ENCODE measurements at places on chromosomes 11 and 22.
A peak's percentile ranks its signal among the peaks of the same experiment; 100 is the strongest.

- no peak for DNase-seq
Observed at GRCh38 chr11:80082406-80082805, 641.6 kb upstream of the TENM4 start.

DNA sequence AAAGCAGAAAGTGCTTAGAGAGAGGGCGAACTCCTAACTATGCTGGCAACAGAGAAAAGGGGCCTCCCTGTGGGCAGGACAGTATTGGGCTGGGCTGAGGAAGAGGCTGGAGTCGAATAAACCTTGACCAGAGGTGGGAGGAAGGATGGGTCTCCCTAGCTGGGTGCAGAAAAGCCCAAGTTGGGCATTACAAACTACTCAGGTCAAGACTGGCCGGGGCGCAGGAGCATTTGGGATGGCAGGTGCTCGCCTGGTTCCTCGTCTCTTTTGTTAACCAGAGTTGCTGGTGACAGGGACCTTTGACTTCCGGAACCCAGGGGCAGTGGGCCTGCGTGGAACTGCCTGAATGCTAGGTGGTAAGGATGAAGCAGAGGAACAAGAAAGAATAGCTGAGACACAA is 80.3 kb upstream of the SHISAL1 start:
- DNase-seq = peak; percentile 15

- DNase-seq = no peak
Observed at GRCh38 chr11:45224766-45225165, 61.4 kb downstream of the SYT13 start.

DNA sequence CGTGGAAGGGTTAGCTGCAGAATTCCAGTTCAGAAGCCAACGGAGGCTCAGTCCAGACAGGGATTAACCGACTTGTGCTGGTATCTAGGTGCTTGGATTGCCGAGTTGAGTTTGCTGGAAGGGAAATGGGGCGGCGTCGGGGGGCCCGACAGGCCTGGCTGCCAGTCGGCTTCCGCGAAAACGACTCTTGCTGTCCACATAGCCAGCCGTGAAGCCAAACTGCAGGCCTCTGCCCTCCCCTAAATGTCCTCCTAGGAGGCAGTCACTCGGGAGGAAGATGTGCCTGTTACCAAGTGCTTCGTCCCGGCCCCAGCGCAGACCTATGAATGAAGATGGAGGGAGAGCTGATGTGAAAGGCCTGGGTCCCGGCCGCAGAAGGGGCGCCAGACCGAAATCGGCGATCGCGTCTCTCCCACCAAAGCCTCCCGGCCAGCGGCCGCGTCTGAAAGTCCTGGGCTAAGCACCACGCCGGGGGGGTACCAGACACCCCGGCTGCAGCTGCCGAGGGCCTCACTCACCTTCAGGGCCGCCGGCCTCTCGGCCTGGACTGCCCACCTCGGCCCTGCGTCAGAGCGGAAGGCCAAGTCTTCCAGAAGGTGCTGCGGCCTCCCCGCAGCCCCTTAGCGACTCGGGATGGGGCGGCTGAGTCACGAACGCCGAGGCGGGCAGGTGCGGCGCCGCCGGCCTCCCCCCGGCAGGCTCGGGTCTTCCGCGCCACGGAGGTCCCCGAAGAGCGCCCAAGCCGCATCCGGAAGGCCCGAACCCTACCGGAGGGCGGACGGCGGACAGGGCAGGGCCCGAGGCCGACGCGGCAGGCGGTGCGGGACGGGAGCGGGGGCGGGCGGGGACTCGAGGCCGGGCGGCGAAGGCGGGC is 7.5 kb downstream of the DPAGT1 start:
- peak; percentile 68 for DNase-seq

- no peak for DNase-seq
Observed at GRCh38 chr11:11320825-11321224, 32.2 kb downstream of the CSNK2A3 start.

DNA sequence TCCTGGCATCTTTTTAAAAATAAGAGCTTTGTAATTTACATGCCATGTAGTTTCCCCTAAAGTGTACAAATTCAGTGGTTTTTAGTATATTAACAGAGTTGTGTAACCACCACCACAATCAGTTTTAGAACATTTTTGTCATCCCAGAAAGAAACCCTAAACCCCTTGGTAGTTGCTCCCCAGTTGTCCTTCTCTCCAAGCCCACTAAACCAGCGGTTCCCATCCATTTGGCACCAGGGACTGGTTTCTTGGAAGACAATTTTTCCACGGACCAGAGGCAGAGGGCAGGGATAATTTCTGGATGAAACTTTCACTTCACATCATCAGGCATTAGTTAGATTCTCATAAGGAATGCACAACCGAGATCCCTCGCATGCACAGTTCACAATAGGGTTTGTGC is 22.6 kb downstream of the CABIN1 start:
- DNase-seq = no peak

DNA sequence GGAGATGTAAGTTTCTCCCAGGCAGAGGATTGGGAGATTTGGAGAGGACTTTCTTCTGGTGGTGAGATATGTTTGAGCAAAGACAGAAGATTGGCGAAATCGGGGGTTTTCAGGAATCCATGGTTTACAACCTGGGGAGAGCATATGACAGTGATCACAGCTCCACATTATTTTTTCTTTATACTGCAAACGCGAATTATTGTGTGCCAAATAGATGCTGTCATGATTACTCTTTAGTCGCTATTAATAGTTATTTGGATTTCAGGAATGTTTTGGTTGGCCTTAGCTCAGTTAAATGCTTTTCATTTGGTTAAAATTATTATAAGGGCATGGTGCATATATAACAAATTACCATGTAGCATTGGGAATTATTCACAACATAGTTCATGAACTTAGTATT is 15.2 kb downstream of the ATXN10 start:
- DNase-seq = no peak

Measured in activated naive CD8-positive, alpha-beta T cell treated with anti-CD3 and anti-CD28 coated beads, Interleukin-2, amount 10 ng/mL, durations not matched to agents 7 days and 5 days (primary cell).